ENCODE measurements at places on chromosomes 2 and 18.

- peak; percentile 81 for DNase-seq
Observed at GRCh38 chr2:212538305-212539071, at the start of gene ERBB4. TSS of gene ERBB4 (minus strand) at chr2:212538802. CDS start at chr2:212538530, 272 bp downstream.

GRCh38 chr2:55636831-55637230, 19.4 kb upstream of the PPP4R3B start:
- DNase-seq = no peak

- DNase-seq = no peak
Observed at GRCh38 chr2:23745068-23745725, 181.7 kb downstream of the ATAD2B start.

- DNase-seq = no peak
Observed at GRCh38 chr2:26730549-26731344, 33.3 kb upstream of the SLC35F6 start.

DNA sequence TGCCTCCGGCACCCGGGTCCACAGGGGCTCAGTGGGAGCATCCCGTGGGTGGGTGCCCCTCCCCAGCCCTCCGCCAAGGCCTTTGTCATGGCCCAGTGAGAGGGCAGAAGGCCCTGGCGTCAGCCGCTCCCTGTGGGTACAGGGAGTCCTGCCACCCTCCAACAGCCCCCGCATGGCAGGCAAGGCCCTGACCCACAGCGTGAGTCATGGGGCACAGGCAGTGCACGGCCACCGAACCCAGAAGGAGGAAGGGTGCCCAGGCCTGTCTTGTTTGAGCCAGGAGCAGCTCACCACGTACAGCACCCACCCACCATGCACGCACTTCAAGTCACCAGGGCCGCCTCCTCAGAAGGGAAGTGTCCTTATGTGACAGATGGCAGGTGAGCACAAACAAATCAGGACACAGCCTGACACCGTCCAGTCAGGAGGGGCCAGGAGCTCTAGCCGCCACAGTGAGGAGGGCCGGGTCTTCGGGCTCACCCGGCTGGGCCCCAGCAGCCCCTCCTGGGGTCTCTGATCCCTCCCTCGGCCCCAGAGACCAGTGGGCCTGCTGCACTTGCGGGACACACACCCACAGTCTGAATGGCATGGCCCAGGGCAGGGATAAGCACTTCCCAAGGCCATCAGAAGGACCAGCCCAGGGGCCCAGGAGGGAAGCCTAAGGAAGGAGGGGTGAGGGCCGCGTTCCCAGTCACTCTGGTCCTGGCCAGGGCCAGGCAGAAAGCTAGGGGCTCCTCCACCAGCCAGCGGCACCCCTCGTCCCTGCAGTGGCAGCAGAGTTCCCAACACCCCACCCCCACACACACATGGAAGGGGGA, 25.8 kb downstream of the BIN1 start:
- no peak for DNase-seq

DNA sequence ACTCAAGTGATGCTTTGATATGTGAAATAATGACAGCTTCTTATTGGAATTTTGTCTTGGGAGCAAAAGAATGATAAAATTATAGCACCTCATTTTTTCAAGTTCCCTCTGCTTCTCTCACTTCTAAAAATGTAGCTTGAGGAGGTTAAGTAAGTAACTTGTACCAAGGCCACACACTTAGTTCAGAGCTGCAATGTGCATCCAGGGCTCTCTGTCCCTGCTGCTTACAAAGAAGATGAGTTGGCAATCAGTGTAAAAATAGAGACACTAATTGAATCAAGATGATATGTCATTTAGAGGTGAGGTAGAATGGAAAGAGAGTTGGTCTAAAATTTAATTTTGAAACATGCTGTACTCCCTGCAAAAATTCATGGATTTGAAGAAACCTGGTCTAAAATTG, 312.0 kb upstream of the TNP1 start:
- no peak for DNase-seq

DNA sequence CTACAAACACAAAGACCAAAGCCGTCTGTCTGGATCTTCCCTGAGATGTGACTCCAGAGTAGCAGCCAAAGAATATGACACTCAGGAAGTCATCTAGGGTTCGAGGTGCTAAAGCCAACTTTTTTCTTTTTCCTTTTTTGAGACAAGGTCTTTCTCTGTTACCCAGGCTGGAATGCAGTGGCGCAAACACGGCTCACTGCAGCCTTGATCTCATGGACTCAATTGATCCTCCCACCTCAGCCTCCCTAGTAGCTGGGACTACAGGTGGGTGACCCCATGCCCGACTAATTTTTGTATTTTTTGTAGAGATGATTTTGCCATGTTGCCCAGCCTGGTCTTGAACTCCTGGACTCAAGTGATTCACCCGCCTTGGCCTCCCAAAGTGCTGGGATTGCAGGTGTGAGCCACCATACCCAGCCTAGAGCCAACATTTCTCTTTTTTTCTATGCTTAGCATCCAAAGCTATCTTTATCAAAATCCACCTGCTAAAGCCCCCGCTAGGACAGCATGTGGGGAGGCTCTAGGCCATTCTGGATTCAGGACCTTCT, 92.8 kb downstream of the TMEM17 start:
- DNase-seq = no peak

GRCh38 chr2:86700690-86701089, 19.4 kb upstream of the RMND5A start:
- no peak for DNase-seq

GRCh38 chr2:33272001-33272400, 204.4 kb upstream of the RASGRP3 start:
- DNase-seq = no peak

DNA sequence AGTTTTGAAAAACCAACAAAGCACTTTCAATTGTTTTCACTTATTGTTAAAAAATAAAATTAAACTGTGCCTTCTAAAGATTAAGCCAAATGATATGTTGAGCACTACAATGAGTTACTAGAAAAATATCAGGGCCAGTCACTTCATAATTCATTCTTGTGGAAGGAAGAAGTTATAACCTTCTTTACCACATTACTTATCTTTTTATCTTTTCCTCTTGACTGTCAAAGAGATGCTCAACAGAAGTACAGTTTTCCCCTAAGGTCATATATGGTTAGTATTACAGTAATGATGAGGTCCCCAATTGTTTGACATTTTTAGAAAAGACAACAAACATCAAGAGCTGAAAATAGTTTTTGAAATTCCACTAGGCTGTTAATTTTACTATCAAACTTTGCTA, 9.4 kb downstream of the PELI1 start:
- DNase-seq = no peak

- no peak for DNase-seq
Observed at GRCh38 chr18:54278615-54279014, 9.3 kb downstream of the POLI start.

- no peak for DNase-seq
Observed at GRCh38 chr2:601387-601698, 75.9 kb downstream of the TMEM18 start.

- DNase-seq = no peak
Observed at GRCh38 chr18:508835-509234, 8.3 kb upstream of the COLEC12 start.

GRCh38 chr2:10043256-10043905, at the start of gene KLF11:
TSS of gene KLF11 (plus strand) at chr2:10043550. CDS start at chr2:10043717, 167 bp downstream.
- peak; percentile 78 for DNase-seq

DNA sequence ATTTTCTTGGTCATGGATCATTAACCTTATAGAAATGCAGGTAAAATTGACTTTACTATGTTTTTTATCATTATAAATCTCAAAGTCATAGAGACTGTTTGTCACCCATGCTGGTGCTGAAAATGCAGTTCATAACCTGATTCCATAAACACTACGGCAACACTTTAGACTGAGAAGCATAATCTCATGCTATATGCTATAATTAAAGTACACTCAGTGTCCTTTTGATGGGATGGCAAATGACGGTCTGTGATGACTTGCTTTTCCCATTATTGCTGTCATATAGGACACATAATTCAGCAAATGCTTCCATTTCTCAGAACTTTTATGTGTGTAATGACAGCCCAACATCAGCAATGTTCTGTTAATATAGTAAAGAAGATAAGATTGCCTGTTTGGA, 162.9 kb downstream of the CD226 start:
- DNase-seq = no peak

- no peak for DNase-seq
Observed at GRCh38 chr18:33611525-33612135, 33.6 kb downstream of the ASXL3 start.

DNA sequence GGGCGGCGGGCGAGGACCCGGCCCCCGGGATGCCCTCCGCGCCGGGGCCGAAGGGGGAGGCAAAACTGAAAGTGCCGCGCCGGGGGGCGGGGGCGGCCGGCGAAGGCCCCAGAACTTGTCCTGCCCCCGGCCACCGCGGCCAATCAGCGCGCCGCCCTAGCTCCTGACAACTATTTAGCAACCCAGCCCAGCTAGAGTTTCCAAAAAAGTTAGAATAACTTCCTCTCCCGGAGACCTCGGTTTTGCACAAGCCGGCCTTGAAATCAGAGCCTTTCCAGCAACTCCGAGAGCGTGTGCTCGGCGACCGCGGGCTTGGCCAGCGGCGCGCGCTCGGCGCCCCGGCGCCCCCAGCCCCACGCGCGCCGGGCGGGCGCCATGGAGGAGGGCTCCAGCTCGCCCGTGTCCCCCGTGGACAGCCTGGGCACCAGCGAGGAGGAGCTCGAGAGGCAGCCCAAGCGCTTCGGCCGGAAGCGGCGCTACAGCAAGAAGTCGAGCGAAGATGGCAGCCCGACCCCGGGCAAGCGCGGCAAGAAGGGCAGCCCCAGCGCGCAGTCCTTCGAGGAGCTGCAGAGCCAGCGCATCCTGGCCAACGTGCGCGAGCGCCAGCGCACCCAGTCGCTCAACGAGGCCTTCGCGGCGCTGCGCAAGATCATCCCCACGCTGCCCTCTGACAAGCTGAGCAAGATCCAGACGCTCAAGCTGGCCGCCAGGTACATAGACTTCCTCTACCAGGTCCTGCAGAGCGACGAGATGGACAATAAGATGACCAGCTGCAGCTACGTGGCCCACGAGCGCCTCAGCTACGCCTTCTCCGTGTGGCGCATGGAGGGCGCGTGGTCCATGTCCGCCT, at the start of gene TWIST2:
Gene TWIST2 (plus strand): TSS at position 245 of the 850 bp plus-strand sequence. CDS start 131 bp downstream, at position 376.
- no peak for DNase-seq

DNA sequence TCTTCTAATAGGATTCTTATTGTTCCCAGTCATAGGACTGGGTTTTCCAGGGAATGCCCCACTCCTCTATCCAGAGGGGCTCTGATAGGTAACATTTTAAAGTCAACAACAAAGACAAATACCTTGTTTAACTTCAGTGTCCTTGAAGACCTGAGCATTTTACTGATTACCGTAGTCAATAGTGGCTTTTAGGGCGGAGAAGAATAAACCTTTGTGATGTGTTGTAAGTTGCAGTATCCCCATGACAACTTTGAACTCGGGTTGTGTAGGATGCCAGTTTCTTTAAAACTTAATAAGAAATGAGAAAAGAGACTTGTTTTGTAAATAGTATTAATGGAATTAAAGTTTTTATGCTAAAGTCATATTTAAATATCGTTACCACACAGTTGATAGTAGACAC, 6.0 kb downstream of the GATA6 start:
- DNase-seq = no peak

DNA sequence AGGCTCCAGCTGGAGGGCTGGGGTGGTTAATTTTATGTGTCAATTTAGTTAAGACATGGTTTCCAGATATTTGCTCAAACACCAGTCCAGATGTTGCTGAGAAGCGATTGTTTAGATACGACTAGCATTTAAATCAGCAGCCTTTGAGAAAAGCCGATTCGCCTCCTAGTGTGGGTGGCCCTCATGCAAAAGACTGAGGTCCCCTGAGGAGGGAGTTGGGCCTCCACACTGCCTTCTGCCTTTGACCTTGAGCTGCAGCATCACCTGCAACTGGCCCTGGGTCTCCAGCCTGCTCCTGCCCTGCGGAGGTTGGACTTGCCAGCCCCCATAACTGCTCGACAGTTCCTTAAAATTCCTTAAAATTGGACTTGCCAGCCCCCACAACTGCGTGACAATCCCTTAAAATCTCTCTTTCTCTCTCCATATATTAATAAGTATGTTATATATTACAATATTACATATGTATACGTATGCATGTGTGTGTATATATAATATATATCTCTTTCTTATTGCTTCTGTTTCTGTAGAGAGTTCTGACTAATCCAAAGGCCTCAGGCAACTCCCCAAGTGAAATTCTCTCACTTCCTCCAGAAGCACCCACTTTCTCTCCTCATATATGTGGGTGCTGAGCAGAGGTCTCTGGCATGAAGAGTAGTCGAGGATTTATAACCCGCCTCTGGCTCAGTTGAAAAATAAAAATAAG, 14.4 kb downstream of the FBLN7 start:
- DNase-seq = no peak

DNA sequence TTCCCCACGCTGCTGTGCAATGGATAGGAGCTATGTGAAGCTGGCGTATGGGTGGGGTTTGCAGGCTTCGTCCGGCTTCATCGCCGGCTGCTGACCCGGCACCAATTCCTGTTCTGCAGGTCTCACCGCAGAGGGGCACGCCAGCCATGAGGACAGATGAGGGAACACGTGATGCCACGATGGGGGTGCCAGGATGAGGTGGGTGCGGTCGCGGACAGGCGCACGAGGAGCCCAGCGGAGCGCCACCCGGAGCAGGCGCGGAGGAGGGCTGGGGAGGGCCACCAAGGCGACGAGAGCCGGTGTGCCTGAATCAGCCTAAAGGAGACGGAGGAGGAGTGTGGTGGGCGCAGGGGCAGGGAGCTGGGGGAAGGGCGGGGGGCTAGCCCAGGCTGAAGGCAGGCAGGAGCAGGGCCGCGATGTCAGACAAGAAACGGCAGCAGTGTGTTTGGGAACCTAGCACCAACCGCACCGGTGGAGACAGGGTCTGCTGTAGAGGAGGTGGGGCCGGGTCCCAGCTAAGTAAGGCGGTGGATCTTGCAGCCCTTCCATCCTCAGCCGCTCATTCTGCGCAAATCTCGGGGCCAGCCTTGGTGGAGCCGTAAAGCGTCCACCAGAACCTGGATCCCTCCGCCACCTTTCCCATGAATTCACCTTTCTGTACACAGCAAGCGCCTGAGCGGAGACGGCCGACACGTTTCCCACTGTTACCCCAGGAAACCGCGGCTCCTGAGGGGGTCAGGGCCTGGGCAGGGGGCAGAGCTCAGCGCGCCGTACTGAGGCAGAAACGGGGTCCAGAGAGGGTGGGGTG, 17.0 kb upstream of the CD8A start:
- peak; percentile 15 for DNase-seq

GRCh38 chr2:135490376-135490775, 40.6 kb downstream of the ZRANB3 start:
- DNase-seq = no peak

DNA sequence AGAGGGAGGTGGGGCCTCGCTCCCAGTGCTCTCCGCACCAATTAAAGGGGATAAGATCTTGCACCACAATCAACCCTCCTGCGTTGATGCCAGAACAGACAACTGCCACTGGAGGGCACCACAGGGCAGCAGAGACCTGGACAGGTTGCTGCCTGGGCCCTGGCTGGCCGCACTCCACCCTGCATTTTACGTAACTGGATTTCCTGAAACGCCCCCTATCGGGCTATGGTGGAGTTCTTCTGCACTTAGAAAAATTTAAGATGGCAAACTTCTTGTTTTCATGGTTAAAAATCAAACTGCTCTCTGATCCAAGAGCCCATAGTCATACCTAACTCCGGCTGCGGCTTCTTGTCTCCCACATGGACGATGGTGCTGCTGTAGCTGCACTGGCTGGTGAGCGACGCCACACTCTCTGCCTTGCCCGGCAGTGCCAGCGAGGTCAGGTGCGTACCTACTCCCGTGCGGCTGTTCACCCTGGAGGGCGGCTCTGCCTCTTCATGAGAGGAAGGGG, 16.8 kb upstream of the HES6 start:
- no peak for DNase-seq

GRCh38 chr2:189723192-189723591, 39.4 kb downstream of the OSGEPL1 start:
- DNase-seq = no peak

GRCh38 chr18:3690764-3691066, 240.7 kb downstream of the TGIF1 start:
- DNase-seq = no peak

Measured in hypothalamus (tissue), 51 donors.